ENCODE measurements at places on chromosomes 16 and 17.

DNA sequence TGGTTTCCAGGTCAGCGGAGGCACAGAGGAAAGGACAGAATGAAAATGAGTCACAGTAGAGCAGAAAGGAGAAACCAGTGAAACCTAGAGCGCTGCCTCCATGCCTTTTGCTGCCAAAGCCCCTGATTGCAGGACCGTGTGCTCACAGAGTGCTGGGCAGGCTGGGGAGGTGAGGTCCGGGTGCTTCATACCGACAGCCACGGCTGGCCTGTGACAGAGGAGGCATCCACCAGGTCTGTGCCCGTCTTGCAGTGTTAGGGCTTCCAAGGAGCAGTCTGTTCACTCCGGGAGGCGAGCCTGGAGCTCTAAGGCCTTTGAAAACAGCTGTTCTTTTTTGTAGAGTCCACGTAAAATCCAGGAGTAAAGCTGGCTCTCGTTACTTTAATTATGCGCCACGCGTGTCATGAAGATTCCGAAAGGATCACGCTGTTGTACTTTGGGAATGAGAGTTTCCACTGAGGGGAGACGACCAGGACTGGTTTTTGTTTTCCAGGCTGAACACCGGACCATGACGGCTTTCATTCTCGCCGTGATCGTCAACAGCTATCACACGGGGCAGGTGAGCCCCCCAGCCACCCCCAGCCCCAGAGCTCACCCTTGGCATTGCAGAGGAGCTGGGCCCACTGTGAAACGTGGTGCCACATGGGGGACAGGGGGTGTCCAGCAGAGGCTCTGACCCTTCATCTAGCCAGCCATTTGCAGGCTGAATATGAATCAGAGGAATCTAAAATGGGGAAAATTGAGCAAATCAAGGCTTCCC, 108.5 kb upstream of the CHMP6 start:
- DNase-seq, result no peak

DNA sequence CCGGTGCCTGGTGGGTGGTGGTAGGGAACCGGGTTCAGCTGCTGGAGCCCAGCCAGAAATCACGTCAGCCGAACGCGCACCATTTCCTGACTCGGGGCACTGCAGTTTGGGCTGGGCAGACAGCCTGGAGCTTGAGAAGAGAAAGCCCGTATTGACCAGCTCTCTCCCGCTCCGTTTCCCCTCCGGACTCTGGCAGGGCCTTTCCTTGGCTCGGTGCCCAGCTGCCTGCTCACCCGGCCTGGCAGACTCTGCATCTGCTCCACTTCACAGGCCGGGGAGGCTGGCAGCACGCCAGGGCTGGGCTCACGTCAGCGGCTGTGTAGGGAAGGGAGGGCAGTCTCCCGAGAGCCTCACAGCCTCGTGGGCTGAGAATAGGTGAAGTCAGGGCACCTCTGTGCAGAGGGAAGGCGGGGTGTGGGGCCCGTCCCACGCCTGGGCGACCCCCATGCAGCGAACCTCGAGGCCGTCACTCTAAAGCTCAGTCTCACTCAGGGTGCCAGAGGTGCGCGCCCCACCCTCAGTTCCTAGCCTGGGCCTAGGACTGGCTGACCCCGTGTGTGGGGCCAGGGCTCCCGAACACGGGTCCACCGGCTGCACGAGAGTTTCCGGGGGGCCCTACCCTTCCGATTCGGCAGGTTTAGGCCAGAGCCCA, 59.1 kb downstream of the OR1D5 start:
- peak; percentile 93 for DNase-seq

- no peak for DNase-seq
Observed at GRCh38 chr16:64541621-64542020, 580.2 kb downstream of the CDH11 start.

DNA sequence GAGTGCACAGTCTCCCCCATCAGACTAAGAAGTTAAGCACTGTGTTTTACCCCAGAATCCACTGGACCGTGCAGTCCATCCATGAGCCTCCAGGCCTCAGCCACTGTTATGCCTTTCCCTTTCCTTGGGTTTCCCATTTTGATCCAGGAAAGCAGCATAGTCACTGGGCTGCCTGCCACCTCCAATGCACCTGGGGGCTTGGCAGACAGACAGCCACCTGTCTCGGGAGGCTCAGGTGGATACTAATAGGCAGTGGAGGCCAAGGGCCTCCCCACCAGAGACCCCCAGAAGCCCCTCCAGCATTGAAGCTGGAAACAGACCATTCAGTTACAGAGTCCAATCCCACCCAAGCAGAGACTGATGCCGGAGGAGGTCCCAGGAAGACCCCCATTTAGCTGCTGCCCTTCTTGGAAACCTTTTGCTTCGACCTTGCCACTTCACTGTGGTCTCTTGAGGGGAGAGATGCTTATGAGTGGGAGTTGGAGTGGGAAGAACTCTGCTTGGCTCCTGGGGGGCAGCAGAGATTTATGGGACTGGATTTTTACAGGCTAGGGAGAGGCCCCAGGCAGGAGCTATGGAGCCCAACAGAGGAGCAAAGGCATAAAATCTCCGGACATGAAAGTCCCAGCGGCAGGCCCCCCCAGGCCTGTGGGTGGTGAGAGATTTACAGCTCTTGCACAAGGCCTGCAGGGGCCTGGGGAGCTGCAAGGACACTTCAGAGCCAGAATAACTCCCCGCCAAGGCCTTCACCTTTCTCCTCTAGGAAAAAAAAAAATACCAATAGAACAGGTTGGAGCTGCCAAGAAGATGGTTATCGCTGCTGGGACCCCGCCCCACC, 12.2 kb upstream of the SP2 start:
- no peak for DNase-seq

DNA sequence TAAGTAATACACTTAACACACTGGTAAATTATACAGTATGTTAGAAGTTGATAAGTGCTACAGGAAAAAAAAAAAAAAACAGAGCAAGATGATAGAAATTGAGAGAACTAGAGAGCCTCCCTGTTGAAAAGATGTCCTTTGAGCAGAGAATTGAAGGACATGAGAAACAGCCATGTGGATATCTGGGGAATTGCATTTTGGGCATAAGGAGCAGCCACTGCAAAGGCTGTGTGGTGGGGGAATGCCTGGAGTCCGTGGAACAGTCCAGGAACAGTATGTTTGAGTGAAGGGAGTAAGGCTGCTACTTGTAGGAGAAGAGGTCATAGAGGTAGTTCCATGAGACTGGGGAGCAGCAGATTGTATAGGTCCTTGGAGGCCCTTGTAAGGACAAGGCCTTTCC, 178.4 kb downstream of the FTO start:
- DNase-seq, result no peak

Measured in Caki2 (cell line).